CD8-positive, alpha-beta memory T cell (primary cell): ENCODE measurements at places on chromosomes 7 and 10. TPM values are rescaled to one million over a fixed set of nuclear protein-coding genes. Genes with fewer than 3 reads are reported as not detected.
A peak's percentile ranks its signal among the peaks of the same experiment; 100 is the strongest.

DNA sequence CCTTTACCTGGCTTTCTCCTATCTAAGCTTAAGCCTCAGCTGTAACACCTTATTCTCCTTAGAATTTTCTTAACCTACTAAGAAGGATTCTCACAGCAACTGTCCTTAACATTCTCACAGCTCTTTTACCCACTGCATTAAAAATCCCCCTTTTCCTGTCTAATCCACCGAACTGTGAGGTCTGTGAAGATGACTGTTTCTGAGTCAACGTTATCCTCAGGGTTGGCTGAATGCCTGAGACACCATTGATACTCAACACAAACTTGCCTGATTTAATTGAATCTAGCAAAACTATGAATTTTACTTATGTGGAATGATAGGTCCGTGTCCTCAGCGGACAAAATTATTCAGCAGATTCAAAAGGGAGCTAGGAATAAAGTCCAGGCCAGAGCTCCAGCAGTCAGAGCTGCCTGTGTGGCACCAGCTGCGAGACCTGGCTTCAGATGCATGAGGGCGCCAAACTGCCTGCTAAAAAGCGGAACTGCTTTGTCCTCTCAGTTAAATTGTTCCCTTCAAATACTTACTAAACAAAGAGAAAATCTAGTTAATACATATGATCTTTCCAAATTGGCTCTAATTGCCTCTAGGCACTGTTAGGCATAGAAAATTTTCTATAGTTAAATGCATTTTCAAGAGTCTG, 33.4 kb upstream of the VWDE start:
- no peak overlapping the region for H3K4me3 ChIP-seq
- H3K4me1 ChIP-seq = no peaks in the 10 kb centered on the region
- H3K36me3 ChIP-seq = no peaks in the 10 kb centered on the region
- no peak overlapping the region for H3K27ac ChIP-seq
- no peak for DNase-seq
- no peaks in the 10 kb centered on the region for H3K27me3 ChIP-seq

GRCh38 chr7:101436221-101436735, 73.6 kb downstream of the COL26A1 start:
- no peaks in the 10 kb centered on the region for H3K36me3 ChIP-seq
- no peak overlapping the region for H3K27ac ChIP-seq
- no peaks in the 10 kb centered on the region for H3K4me1 ChIP-seq
- no peaks in the 10 kb centered on the region for H3K27me3 ChIP-seq
- H3K4me3 ChIP-seq = no peak overlapping the region

DNA sequence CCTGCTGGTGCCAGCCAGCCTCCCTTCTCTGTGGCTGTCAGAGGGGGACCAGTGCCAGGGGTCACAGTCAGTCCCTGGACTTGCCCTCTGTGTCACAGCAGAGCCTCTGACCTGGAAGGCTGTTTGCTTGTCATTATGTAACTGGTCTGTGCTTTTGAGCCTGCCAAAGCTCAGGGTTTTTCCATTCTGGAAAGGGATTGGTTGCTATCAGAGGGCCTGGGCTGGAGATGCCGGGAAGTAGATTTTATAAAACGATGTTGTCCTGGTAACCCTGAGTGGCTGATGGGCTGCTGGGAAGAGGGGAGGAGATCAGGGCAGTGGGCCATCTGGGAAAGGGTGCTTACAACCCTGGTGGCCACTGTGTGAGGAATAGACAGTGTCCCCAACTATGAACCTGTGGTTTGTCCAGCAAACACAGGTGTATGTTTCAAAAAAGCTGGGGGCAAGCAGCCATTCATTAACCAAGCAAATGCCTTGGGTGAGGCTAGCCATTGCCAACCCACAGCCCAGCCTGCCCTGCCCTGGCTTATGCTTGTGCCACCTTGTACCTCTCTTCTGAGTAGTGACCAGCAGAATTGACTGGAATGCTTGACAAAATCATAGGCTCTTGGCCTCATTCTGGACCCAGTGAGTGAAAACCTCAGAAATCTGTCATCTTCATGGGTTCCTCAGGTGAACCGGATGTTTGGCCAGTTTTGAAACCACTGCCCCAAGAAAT, 21.6 kb downstream of the SFTPD start:
- DNase-seq = no peak
- H3K27me3 ChIP-seq = peaks cover 4% of the 10 kb centered on the region
- H3K4me1 ChIP-seq = no peaks in the 10 kb centered on the region
- no peaks in the 10 kb centered on the region for H3K36me3 ChIP-seq

DNA sequence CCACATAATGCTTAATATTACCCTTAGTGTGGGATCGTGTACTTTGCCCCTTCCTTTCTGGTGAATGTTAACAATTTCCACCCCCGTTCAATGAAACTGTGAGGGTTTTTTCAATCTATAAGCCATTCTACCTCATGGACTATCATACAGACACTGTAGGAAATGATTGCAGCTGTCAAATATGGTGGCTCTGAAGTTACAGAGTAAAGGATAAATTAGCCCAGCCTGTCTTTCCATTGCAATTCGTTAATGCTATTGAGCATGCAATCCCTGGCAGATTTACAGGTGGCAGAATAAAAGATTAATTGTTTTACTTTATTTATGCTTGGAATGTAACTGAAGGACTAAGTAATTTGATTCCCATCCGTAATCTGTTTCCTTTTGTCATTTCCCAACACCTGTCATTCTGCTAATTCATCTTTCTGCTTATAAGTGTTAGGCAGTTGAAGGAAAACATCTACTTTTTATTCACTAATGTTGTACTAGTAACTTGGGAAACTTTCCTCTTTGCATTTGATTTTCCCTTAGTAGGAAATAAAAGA, 1211.6 kb upstream of the LRRN3 start:
- no peak overlapping the region for H3K4me3 ChIP-seq
- no peaks in the 10 kb centered on the region for H3K4me1 ChIP-seq

GRCh38 chr10:97532935-97533671, 34.4 kb downstream of the UBTD1 start:
- no peak overlapping the region for H3K27ac ChIP-seq
- DNase-seq = no peak
- no peaks in the 10 kb centered on the region for H3K27me3 ChIP-seq
- no peaks in the 10 kb centered on the region for H3K36me3 ChIP-seq

DNA sequence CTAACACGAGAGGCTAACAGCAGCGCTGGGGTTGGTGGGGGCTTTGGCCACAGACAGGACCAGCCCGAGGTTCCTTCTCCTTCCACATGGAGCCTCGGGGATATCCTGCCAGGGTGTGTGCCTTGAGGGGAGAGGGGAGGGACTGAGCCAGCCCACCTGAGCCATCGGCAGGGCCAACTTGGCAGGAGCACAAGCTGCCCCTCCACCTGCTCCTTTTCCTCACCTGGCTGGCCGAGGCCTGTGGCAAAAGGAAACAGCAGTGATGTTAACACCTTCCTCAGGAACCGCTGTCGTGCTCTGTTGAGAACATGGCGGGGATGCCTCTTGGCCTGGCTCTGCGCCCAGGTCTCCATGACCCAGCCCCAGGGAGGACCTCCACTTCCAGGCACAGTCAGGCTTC, 255.1 kb upstream of the PPP2R2D start:
- DNase-seq = no peak
- no peaks in the 10 kb centered on the region for H3K27me3 ChIP-seq
- H3K4me3 ChIP-seq = no peak overlapping the region
- no peaks in the 10 kb centered on the region for H3K36me3 ChIP-seq

DNA sequence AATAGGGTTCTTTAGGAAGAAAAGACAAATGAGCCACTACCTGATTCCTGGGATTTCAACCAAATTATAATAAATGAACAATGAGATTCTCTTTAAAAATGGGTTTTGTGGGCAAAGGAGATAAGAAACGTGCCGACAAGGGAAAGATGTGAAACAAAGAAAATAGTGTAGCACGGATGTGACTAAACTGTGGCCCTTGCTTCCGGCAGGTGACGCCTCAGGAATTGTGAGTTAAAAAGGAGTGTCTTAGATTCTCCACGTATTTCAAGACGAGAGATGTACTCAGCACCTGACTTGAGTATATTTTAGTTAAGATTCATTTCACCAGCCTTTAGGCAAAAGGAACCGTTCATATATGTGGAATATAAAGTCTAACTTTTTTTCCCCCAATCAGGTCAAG, 75.9 kb downstream of the DNAH11 start:
- no peak overlapping the region for H3K27ac ChIP-seq
- no peaks in the 10 kb centered on the region for H3K27me3 ChIP-seq
- no peaks in the 10 kb centered on the region for H3K4me1 ChIP-seq
- H3K4me3 ChIP-seq = no peak overlapping the region
- DNase-seq = no peak
- no peaks in the 10 kb centered on the region for H3K36me3 ChIP-seq

- no peaks in the 10 kb centered on the region for H3K27me3 ChIP-seq
- no peaks in the 10 kb centered on the region for H3K36me3 ChIP-seq
- H3K4me1 ChIP-seq = peaks cover 51% of the 10 kb centered on the region
- peak; percentile 37 for DNase-seq
- peak overlapping the region; percentile 98 for H3K27ac ChIP-seq
These were observed 650 bp upstream of the TM9SF3 start for GRCh38 chr10:96587264-96588059.

- H3K4me1 ChIP-seq = peaks cover 16% of the 10 kb centered on the region
- no peak overlapping the region for H3K27ac ChIP-seq
- H3K4me3 ChIP-seq = no peak overlapping the region
- no peak for DNase-seq
These were observed 227.8 kb downstream of the DNAJB6 start for GRCh38 chr7:157564517-157565177.

DNA sequence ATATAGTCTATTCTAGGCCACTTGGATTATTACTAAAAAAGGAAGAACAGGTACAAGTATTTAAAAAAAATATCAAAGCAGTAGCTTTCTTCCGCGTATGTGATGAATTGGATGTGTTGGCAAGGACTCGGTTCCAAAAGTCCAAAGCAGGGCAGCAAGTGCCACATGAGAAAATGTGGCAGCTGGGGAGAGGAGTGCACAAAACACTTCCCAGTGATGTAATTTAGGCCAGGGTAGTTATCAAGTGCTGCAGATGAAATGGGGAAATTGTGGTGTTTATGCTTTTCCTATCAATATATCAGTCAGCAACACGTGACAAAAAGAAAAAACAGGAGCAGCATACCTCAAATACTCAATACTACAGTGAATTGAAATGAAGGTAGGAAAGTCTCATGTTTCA, 7.0 kb downstream of the RHOBTB1 start:
- no peaks in the 10 kb centered on the region for H3K36me3 ChIP-seq
- H3K4me1 ChIP-seq = no peaks in the 10 kb centered on the region
- DNase-seq = no peak
- H3K27me3 ChIP-seq = no peaks in the 10 kb centered on the region

- no peak for DNase-seq
- no peaks in the 10 kb centered on the region for H3K36me3 ChIP-seq
- H3K27me3 ChIP-seq = no peaks in the 10 kb centered on the region
- H3K4me3 ChIP-seq = no peak overlapping the region
- H3K27ac ChIP-seq = no peak overlapping the region
- H3K4me1 ChIP-seq = no peaks in the 10 kb centered on the region
These were observed 133.3 kb upstream of the KIF5B start for GRCh38 chr10:32189400-32190084.

DNA sequence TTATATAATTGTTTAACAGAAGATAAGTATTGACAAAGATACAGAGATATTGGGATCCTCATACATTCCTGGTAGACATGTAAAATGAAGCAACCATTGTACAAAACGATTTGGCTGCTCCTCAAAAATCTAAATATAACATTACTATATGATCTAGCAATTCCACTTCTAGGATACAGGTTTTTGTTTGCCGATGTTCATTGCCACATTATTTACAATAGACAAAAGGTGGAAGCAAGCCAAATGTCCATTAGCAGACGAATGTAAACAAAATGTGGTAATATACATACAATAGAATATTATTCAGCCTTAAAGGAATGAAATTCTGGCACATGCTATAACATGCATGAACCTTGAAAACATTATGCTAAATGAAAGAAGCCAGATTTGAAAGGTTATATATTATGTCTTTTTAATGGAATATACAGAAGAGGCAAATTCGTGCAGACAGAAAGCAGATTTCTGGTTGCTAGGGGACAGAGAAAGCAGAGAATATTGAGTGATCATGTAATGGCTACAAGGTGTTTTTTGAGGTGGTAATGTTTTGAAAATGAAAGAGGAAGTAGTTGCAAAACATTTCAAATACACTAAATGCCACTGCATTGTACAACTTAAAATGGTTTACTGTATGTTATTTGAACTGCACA, 44.9 kb downstream of the POLR1F start:
- no peak for DNase-seq
- no peak overlapping the region for H3K27ac ChIP-seq
- H3K36me3 ChIP-seq = no peaks in the 10 kb centered on the region
- no peaks in the 10 kb centered on the region for H3K4me1 ChIP-seq

DNA sequence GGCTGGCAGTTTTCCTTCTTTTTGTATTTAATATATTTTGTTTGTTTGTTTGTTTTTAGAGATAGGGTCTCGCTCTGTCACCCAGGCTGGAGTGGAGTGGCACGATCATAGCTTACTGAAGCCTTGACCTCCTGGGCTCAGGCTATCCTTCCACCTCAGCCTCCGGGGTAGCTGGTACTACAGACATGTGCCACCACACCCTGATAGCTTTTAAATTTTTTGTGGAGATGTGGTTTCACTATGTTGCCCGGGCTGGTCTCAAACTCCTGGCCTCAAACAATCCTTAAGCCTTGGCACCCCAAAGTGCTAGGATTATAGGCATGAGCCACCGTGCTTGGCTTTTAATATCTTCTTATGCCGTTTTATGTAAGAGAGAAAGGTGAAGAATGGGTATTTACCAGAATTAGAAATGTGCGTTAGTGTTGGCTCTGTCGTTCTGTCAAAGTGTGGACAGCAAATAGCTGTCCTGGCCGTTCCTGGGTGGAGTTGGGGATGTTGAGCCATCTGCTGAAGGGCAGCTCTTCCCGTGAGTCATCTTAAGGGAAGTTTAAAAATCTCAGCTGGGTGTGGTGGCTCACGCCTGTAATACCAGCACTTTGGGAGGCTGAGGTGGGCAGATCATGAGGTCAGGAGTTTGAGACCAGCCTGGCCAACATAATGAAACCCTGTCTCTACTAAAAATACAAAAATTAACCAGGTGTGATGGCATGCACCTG, 14.8 kb downstream of the OGDH start:
- H3K27ac ChIP-seq = no peak overlapping the region
- peaks cover 66% of the 10 kb centered on the region for H3K4me1 ChIP-seq
- H3K27me3 ChIP-seq = no peaks in the 10 kb centered on the region
- H3K4me3 ChIP-seq = no peak overlapping the region

DNA sequence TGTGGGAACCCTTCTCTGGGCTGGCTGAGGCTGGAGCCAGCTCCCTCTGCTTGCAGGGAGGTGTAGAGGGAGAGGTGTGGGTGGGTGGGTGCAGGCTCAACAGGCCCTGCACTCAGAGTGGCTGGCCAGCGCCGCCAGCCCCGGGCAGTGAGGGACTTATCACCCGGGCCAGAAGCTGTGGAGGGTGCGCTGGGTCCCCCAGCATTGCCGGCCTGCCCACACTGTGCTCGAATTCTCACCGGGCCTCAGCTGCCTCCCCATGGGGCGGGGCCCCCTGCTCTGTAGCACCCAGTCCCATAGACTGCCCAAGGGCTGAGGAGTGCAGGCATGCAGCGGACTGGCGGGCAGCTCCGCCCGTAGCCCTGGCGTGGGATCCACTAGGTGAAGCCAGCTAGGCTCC, 190.7 kb upstream of the TAC1 start:
- DNase-seq = no peak
- H3K4me1 ChIP-seq = no peaks in the 10 kb centered on the region
- no peaks in the 10 kb centered on the region for H3K36me3 ChIP-seq
- no peak overlapping the region for H3K4me3 ChIP-seq
- no peaks in the 10 kb centered on the region for H3K27me3 ChIP-seq
- H3K27ac ChIP-seq = no peak overlapping the region

- H3K27me3 ChIP-seq = no peaks in the 10 kb centered on the region
- DNase-seq = no peak
These were observed 357.3 kb downstream of the CRPPA start for GRCh38 chr7:16063716-16064675.

PPP1R17 gene
- not detected for polyA plus RNA-seq

DRGX gene
- not detected for polyA plus RNA-seq

CALML3 gene
- polyA plus RNA-seq = not detected

ITGB8 gene
- polyA plus RNA-seq = not detected

GNAI1 gene
- polyA plus RNA-seq = 3.8 TPM
